ENCODE measurements at places on chromosomes 5 and 9.

GRCh38 chr5:14593326-14594021, 11.9 kb downstream of the OTULINL start:
- no peak for DNase-seq

GRCh38 chr9:133344979-133345378, 3.0 kb downstream of the MED22 start:
- DNase-seq, result no peak

DNA sequence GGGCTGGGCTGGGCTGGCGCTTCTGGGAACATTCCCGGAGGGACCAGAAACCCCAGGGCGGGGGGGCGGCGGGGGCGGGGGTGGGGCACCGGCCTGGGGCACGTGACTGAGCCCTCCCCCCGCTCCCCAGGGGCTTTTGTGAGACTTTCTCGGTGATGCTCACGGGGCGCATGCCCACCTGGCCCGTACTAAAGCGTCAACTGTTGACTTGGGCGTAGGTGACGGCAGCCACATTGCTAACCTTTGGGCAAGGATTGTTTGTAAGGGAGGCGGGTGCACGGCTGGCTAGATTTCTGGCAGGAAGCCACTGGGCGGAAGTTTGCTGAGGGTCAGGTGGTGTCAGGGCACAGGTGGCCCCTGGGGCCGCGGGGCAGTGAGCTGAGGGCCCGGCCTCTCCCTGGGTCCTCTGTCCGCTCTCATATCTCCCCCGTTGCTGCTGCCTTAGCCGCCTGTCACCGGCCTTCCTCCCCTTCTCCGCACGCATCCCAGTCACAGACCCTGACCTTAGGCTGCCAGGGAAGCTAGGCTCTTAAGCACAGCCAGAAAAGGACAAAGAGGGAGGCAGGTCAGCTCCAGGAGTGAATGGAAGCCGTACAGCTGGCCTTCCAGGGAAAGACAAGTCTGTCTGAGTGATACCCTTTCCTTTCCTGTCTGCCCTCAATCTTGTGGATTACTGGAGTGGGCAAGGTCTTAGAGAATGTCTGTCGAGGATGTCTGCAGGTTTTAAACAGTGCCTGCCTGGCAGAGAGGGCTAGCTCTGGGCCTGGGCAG, 812 bp downstream of the CACFD1 start:
- DNase-seq, result no peak

GRCh38 chr9:120490888-120491595, 88.9 kb downstream of the CDK5RAP2 start:
- DNase-seq, result no peak

Data from stimulated activated CD4-positive, alpha-beta T cell treated with anti-CD3 and anti-CD28 coated beads, Interleukin-15, amount 100 ng/mL, for 1 hour (primary cell).